Natural killer cell treated with Interleukin-12 subunit alpha and Interleukin-12 subunit beta and Interleukin-15 and Interleukin-18, amount 100 ng/mL, for 72 hours (primary cell): ENCODE measurements at places on chromosomes 11 and 22.

- no peaks in the 10 kb centered on the region for H3K4me1 ChIP-seq
- no peaks in the 10 kb centered on the region for H3K36me3 ChIP-seq
- no peak overlapping the region for H3K27ac ChIP-seq
- DNase-seq: no peak
- H3K4me3 ChIP-seq: no peak overlapping the region
- peaks cover 14% of the 10 kb centered on the region for H3K27me3 ChIP-seq
These were observed 181.0 kb downstream of the CHST1 start for GRCh38 chr11:45484326-45484883.

GRCh38 chr11:126857860-126858808 is 142.4 kb downstream of the KIRREL3 start:
- no peaks in the 10 kb centered on the region for H3K36me3 ChIP-seq
- H3K27ac ChIP-seq: no peak overlapping the region
- peaks cover 5% of the 10 kb centered on the region for H3K4me1 ChIP-seq
- H3K4me3 ChIP-seq: no peak overlapping the region
- peaks cover 8% of the 10 kb centered on the region for H3K27me3 ChIP-seq

DNA sequence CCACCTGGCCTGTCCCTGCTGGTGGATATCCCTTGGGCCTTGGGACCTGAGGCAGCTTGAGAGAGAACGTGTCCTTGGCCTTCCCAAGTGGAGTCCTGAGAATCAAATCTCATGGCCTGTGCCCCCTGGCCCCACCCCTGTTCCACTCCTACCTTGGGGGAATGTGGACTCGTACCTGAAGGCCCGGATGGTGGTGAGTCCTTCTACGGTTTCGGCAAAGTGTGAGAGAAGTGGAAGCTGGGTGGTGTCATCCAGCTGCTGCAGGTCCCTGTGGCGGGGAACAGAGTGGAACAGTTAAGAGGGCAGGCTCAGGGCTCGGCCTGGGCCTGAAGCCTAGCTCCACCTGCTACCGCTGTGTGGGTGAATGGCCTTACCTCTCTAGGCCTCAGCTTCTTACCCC is 14.0 kb upstream of the KCNJ11 start:
- H3K27me3 ChIP-seq: peaks cover 4% of the 10 kb centered on the region
- H3K27ac ChIP-seq: no peak overlapping the region
- no peak for DNase-seq
- H3K4me1 ChIP-seq: no peaks in the 10 kb centered on the region
- H3K4me3 ChIP-seq: no peak overlapping the region

- DNase-seq: no peak
- H3K4me3 ChIP-seq: no peak overlapping the region
- peaks cover 3% of the 10 kb centered on the region for H3K4me1 ChIP-seq
- no peak overlapping the region for H3K27ac ChIP-seq
These were observed 71.7 kb downstream of the RAB38 start for GRCh38 chr11:88103337-88104206.

DNA sequence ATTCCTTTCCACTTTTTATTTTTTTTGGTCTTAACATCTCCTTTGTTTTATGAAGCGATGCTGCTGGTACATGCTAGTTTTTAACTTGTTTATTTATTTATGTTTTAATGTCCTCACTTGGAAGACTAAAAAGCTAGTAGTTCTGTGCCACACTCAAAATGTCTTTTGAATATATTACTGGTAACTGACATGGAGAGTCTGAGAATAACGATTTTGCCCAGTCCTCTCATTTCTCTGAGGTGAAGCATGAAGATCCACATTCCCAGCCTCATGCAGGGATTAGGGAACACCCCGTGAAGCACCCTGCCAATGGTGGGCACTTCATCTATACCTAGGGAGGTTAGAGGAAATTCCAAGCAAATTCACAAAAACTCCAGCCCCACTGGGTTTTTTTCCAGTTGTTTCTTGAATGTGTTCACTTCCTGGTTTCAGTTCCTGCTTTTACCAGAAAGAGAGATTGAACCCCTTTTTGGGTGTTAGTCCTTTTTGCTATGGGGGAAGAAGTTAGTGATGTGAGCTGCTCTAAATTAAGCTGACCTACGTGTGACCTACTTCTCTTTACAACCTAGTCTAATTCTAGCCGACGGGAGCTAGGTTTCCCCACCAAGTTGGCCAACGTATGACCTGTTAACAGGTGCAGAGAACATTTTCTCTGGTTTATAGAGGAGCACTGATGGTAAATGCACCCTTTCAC is 106.1 kb downstream of the SLC1A2 start:
- H3K27ac ChIP-seq: no peak overlapping the region
- no peaks in the 10 kb centered on the region for H3K36me3 ChIP-seq
- H3K4me1 ChIP-seq: peaks cover 12% of the 10 kb centered on the region
- H3K27me3 ChIP-seq: no peaks in the 10 kb centered on the region
- no peak overlapping the region for H3K4me3 ChIP-seq

DNA sequence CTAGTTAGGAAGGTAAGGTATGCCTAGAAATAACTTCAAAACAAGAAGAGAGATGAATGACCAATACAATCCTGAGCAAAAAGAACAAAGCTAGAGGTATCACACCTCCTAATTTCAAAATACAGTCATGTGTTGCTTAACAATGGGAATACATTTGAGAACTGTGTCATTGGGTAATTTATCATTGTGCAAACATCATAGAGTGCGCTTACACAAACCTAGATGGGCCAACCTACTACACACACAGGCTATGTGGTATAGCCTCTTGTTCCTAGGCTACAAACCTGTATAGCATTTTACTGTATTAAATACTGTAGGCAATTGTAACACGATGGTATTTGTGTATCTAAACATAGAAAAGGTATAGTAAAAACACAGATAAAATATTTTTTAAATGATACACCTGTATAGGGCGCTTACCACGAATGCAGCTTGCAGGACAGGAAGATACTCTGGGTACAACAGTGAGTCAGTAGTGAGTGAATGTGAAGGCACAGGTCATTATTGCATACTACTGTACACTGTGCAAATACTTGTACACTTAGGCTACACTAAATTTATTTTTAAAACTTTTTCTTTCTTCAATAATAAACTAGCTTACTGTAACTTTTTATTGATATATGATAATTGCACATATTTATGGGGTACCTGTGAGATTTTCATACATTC is 48.2 kb downstream of the STK33 start:
- H3K4me3 ChIP-seq: no peak overlapping the region
- no peak overlapping the region for H3K27ac ChIP-seq
- H3K36me3 ChIP-seq: no peaks in the 10 kb centered on the region
- no peaks in the 10 kb centered on the region for H3K4me1 ChIP-seq
- no peak for DNase-seq

- H3K36me3 ChIP-seq: peaks cover 15% of the 10 kb centered on the region
- DNase-seq: peak; percentile 80
- H3K4me1 ChIP-seq: peaks cover 32% of the 10 kb centered on the region
- peak overlapping the region; percentile 98 for H3K4me3 ChIP-seq
- H3K27me3 ChIP-seq: no peaks in the 10 kb centered on the region
These were observed 714 bp downstream of the SDF2L1 start for GRCh38 chr22:21642584-21643448.

- DNase-seq: no peak
- no peak overlapping the region for H3K27ac ChIP-seq
- no peak overlapping the region for H3K4me3 ChIP-seq
- no peaks in the 10 kb centered on the region for H3K27me3 ChIP-seq
- H3K4me1 ChIP-seq: no peaks in the 10 kb centered on the region
These were observed 47.9 kb downstream of the FEZ1 start for GRCh38 chr11:125448136-125448535.

GRCh38 chr11:134951305-134951700 is 539.3 kb upstream of the B3GAT1 start:
- no peaks in the 10 kb centered on the region for H3K4me1 ChIP-seq
- H3K4me3 ChIP-seq: no peak overlapping the region
- peaks cover 26% of the 10 kb centered on the region for H3K27me3 ChIP-seq
- DNase-seq: no peak
- H3K36me3 ChIP-seq: no peaks in the 10 kb centered on the region
- H3K27ac ChIP-seq: no peak overlapping the region

GRCh38 chr22:21624120-21624879 is 5.5 kb downstream of the YDJC start:
- no peak overlapping the region for H3K4me3 ChIP-seq
- no peak for DNase-seq
- no peaks in the 10 kb centered on the region for H3K36me3 ChIP-seq
- H3K27me3 ChIP-seq: no peaks in the 10 kb centered on the region
- H3K4me1 ChIP-seq: peaks cover 31% of the 10 kb centered on the region
- H3K27ac ChIP-seq: peak overlapping the region; percentile 58

- H3K36me3 ChIP-seq: no peaks in the 10 kb centered on the region
- no peak overlapping the region for H3K27ac ChIP-seq
- H3K27me3 ChIP-seq: no peaks in the 10 kb centered on the region
These were observed 150.7 kb downstream of the ADAMTS15 start for GRCh38 chr11:130599073-130599654.

DNA sequence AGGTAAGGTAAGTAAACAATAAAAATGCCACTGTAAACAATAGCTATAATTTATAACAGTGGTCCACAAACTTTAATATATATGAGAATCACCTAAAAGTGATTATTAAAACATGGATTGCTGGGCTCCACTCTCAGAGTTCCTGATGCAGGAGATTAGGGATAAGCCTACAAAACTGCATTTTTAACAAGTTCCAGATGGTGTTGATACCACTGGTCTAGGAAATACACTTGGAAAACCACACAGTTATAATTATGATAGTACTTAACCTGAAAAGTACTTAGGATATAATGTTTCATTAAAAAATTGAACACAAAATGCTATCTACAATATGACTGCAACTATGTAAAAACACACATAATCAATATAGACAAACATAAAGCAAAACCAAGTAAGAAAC is 20.4 kb downstream of the FCHSD2 start:
- H3K36me3 ChIP-seq: peaks cover 12% of the 10 kb centered on the region
- DNase-seq: no peak
- peaks cover 23% of the 10 kb centered on the region for H3K4me1 ChIP-seq
- H3K4me3 ChIP-seq: no peak overlapping the region
- H3K27ac ChIP-seq: no peak overlapping the region
- H3K27me3 ChIP-seq: no peaks in the 10 kb centered on the region

DNA sequence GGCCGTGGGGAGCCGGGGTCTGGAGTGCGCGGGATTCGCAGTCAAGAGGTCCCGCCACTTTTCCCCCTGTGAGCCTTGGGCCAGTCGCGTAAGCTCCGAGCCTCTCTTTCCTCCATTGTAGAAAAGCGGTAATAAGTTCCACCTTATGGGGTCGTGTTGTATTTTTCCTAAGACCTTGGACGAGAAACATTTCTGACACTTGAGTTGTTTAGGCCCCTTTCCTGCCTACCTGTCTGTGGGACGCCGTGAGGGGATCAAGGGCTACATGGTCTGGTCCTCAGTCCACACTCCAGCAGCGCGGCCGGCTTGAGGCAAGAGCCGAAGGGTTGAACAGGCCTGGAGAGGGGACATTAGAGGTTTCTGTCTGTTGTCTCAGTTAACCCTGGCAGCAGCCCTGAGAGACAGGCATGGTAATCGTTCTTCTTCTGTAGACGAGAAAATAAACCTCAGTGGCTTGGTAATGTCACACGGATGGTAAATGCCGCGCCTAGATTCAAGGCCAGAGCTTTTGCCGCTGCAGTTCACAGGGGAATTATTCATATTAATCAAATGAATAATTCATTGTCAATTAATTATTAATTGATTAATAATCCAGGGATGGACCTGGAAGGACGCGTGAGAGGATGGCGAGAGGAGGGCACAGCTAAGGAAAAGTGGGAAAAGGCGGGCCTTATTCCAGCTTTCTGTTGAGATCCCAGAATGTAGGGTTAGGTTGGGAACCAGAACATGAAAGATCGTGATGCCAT is 545 bp downstream of the FEN1 start:
- H3K36me3 ChIP-seq: peaks cover 23% of the 10 kb centered on the region
- peak overlapping the region; percentile 99 for H3K27ac ChIP-seq
- H3K4me3 ChIP-seq: peak overlapping the region; percentile 93
- peaks cover 28% of the 10 kb centered on the region for H3K4me1 ChIP-seq
- no peak for DNase-seq

DNA sequence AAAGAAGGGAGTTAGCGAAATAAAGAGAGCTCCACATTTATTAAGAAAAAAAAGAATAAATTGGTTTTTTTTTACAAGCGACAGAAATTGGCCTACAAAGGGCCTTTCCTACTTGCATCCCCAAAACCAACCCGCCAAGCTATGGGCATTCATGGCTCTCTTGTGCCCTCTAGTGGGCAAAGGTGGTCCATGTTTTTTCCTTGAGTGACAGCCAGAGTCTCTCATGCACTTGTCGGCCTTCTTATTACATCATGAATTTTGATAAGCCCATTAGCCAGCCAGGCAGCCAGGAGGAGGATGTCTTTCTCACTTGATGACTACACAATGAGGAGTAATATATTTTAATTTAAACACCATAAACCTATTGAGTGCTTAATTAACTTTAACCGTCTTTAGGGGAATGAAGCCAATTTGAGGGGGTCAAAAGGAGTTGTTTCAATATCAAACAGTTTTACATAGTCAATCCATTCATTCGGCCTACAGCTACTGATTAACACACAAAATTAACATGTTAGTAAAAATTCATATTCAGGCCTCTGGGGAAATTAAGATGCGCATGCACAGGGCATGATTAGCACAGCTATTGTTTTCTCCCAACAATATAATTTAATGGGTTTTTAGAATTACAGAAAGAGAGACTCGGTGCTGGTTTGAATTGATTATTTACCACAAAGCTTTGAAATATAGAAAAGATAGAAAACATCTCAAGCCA is 85.5 kb downstream of the RCN1 start:
- peak; percentile 84 for DNase-seq
- H3K36me3 ChIP-seq: no peaks in the 10 kb centered on the region
- peaks cover 21% of the 10 kb centered on the region for H3K27me3 ChIP-seq

GRCh38 chr11:128884703-128885338 is 6.3 kb upstream of the KCNJ5 start:
- no peaks in the 10 kb centered on the region for H3K36me3 ChIP-seq
- no peak overlapping the region for H3K4me3 ChIP-seq
- H3K27ac ChIP-seq: no peak overlapping the region
- DNase-seq: no peak
- H3K4me1 ChIP-seq: peaks cover 21% of the 10 kb centered on the region
- H3K27me3 ChIP-seq: peaks cover 72% of the 10 kb centered on the region

DNA sequence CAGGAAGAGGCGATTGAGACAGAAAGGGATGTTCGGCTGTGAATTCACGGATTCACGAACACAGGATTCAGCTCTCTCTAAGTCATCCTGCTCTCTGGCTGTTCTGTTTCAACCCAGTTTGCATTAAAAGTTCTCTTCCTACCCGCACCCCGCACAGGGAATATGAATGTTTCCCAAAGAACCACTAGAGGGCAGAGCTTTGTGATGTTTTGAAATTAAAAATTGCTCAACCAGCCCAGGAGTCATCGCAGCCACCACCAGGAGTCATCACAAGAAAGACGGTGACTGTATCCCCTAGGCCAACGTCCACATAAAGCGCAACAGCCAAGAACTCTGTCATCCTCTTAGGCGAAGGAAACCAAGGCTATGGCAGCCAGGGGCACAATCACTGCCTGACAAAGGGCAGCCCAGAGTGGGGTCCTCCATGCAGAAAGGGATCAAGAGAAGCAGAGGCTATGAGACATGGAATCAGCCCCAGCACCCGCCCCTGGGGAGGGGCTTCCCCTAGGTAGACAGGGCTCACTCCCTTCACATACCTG is 122.4 kb downstream of the WT1 start:
- H3K36me3 ChIP-seq: no peaks in the 10 kb centered on the region
- H3K4me3 ChIP-seq: no peak overlapping the region
- no peak overlapping the region for H3K27ac ChIP-seq

- no peak overlapping the region for H3K27ac ChIP-seq
- no peak overlapping the region for H3K4me3 ChIP-seq
- DNase-seq: no peak
- H3K4me1 ChIP-seq: peaks cover 5% of the 10 kb centered on the region
These were observed 11.9 kb upstream of the MRGPRX2 start for GRCh38 chr11:19072464-19072863.
